Left forelimb (tissue), 1 donor: ENCODE measurements at places on chromosomes 4 and X.
A peak's percentile ranks its signal among the peaks of the same experiment; 100 is the strongest.

DNA sequence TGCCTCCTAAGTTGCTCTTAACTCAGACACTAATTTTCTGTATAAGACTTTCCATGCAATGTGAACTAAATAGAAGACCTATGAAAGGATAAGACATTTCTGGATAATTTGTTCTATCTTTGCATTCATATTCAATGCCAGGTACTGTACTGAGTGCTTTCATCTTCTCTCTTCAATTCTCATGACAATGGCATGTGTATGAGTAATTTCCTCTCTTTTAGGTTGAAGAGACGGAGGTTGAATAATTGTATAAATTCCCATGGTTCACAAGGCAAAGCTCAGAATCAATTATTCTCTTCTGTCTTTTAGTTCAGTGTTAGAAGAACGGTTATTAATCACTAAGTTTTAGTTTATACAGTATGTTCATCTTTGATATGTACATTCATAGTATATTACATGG, 29.3 kb upstream of the CFAP299 start:
- DNase-seq = no peak

DNA sequence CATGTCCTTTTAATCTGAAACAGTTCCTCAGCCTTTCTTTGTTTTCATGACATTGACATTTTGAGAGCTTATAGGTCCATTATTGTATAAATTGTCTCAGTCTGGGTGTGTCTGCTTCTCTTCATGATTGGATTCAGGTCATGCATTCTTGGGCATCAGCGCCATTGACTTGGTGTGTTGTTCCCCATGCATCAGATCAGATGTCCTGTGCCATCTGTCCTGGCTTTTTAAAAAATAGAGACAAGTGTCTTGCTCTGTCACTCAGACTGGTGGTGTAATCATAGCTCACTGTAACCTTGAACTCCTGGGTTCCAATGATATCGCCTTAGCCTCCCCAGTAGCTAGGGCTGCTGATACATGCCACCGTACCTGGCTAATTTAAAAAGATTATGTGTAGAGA, 55.7 kb downstream of the TBC1D14 start:
- DNase-seq = no peak

- no peak for DNase-seq
Observed at GRCh38 chr4:9679704-9680478, 101.5 kb upstream of the DRD5 start.

- no peak for DNase-seq
Observed at GRCh38 chr4:102869569-102870197, 891 bp downstream of the CISD2 start.

GRCh38 chr4:6557856-6558255, 17.1 kb upstream of the MAN2B2 start:
- DNase-seq = no peak

- no peak for DNase-seq
Observed at GRCh38 chr4:142095886-142096605, 459.7 kb downstream of the IL15 start.

DNA sequence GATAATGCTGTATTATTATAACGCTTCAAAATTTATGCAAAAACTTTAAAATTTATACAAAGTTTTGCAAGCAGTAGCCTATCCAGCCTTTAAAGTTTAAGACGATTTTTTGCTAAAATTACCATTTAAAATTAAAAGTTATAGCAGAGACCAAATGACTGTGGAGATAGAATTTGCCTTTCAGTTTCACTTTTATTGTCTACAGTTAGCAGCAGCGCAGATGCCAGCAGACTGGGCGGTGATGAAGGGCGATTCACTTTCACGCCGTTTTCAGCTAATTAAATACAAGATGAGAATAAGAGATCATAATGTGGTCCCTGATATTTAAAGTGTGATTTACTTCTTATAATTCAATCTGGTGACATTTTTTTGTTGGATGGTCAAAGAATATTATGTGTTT, 1381.5 kb upstream of the ADGRL3 start:
- DNase-seq = no peak

- no peak for DNase-seq
Observed at GRCh38 chr4:143345356-143345755, 8.7 kb downstream of the GAB1 start.

- no peak for DNase-seq
Observed at GRCh38 chr4:16472537-16472936, 246.3 kb upstream of the TAPT1 start.

DNA sequence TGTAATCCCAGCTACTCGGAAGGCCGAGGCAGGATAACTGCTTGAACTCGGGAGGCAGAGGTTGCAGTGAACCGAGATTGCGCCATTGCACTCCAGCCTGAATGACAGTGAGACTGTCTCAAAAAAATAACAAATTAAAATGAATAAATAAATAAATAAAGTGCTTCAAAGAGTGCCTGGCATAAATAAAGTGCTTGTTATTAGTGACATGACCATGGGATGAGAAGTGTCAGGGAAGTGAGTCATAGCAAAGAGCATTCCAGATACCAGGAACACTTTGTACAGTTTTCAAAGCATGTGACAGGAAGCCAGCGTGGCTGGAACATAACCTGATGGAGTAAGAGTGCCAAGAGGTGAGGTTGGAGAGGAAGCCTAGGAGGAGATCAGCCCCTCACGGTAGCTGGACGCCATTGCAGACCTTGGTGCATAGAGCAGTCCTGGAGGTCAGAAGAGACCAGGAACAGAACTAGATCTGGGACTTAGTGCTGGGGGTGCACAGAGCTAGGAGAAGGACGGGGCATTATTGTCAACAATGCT, 6.0 kb upstream of the WDR13 start:
- DNase-seq = no peak

- no peak for DNase-seq
Observed at GRCh38 chr4:158836002-158836369, 67.2 kb downstream of the FNIP2 start.

DNA sequence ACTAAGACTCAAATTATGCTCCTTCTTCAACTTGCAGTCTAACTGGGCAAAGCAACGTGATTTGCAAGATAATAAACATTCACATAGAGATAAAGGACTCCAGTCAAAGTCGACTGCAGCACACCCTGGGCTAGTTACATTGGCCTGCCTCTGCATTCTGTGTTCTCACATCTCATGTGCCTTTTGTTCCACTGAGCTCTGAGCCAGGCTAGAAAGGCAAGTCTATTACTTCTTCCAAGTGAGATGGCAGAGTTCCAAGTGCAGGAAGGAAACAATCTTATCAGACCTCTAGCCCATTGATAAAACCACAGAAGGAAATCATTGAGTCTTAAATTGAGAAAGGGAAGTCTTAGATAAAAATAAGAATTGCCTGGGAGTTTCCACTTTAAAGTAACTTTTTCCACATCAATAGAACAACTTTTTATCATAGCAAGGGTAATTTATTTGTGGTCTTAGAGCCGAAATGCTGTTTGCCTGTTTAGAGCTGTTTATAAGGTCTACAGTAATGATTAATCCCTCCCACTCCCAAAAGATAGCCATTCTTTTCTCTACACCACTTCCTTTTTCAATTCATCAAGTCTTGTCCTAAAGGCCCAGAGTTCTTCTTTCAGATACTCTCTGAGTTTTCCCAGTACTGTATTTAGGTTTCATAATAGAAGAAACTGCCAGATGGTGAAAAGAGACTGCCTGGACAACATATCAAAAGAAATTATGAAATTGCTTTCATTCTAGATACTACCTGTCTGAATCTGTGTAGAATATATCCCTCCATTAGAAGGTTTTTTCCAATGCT, 200.2 kb downstream of the GUCY2F start:
- DNase-seq = no peak

GRCh38 chr4:185912779-185913178, 100.8 kb upstream of the SORBS2 start:
- DNase-seq = no peak

GRCh38 chrX:40448793-40449192, 132.0 kb upstream of the ATP6AP2 start:
- no peak for DNase-seq

DNA sequence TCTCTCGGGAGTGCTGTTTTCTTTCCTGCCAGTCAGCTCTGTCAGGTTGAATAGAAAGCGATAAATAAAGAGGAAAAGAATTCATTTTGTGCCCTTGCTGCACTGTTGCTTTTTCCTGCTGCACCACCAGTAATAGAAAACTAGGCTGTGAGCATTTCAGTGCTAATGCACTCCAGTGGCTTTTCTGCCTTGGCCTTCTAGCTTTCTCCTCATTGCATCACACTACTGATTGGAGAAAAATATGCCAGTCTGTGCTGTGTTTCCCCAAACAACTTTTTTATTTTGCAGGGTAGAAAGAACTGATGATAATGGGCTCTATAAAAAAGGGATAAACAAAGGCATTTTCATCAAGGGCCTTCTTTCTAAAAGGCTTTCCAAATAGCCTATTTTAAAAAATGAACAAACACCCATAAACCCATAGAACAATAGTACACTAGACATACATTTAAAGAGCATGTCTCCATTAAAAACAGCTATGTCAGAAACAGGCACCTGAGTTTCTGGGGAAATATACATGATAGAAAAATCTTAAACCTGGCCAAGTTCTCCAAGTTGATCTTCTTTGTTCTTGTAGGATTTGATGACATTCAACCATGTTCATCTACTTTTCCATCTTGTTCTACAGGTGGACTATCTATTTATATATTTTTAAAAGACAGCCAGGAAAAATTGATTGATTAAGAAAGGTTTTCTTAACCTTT, 86.3 kb downstream of the GPRIN3 start:
- DNase-seq = no peak

DNA sequence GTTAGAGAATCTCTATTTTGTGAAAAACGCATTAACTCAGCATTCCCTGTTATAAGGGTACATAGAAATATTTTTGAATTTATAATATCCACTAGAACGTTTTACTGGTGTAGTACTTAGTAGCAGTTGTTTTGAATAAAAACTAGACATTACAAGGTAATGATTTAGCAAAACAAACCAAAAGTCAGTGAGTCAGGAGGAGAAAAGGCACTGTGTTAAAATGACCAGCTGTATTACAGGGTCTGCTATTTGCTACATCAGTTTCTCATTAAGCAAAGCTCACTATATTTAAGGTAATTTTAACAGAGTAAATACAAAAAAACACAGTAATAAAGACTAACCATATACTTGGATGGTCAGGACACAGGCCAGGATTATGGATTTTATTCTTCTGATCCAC, 152.8 kb downstream of the RASL11B start:
- no peak for DNase-seq

- no peak for DNase-seq
Observed at GRCh38 chr4:11299016-11299415, 129.7 kb downstream of the HS3ST1 start.

DNA sequence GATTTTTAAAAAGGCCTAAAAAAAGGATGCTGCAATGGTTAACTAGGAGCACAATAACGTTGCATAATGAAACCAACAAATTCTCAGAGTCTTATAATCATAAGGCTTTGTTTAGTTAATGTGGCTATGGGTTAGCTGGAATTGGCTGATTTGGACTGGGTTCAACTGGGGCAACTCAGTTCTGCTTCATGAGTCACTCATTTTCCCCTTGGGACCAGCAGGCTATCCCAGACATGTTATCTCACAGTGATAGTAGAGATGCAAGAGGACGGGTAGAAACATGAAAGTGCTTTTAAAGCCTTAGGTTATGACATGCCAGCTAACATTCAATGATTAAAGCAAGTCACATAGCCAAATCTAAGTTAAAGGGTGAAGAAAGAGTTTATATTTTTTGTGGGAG, 189.2 kb upstream of the GK2 start:
- DNase-seq = no peak

- peak; percentile 80 for DNase-seq
Observed at GRCh38 chrX:74535408-74536151, 78.8 kb downstream of the RLIM start.

GRCh38 chrX:3268829-3269228, 77.6 kb downstream of the MXRA5 start:
- DNase-seq = no peak

DNA sequence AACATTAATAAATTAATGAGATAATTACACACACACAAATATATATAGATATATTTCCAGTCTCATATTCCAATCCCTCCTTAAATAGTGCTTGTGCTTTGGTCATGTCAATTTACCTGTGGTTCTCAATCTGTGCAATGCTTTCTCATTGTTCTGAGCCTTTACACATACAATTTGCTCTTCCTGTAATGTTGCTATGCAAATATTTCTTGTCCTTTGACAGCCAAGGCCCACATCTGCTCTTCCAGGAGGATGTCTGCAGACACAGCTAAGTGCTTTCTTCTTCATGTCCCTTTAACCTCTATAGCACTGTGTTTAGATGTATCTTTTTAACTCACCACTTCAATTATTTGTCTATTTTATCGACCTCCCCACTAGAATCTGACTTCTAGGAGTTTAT, 67.3 kb upstream of the RAPGEF2 start:
- DNase-seq = no peak

GRCh38 chr4:22021106-22021505, 72.5 kb upstream of the KCNIP4 start:
- DNase-seq = no peak

DNA sequence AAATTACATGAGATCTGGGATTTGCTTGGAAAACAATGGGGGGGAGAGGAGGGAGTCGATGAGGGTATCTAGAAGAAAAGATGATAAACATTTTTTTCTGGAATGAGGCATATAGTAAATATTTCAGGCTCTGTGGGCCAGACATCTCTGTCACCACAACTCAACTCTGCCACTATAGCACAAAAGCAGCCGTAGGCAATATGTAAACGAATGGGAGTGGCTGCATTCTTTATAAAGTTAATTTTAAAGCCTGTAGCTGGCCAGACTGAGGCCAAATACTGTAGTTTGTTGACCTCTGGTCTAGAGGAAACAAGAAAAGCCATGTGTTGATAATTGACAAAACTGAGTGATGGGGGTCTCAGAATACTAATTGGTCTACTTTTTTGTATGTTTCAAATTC, 14.1 kb upstream of the TCEANC start:
- DNase-seq = no peak

DNA sequence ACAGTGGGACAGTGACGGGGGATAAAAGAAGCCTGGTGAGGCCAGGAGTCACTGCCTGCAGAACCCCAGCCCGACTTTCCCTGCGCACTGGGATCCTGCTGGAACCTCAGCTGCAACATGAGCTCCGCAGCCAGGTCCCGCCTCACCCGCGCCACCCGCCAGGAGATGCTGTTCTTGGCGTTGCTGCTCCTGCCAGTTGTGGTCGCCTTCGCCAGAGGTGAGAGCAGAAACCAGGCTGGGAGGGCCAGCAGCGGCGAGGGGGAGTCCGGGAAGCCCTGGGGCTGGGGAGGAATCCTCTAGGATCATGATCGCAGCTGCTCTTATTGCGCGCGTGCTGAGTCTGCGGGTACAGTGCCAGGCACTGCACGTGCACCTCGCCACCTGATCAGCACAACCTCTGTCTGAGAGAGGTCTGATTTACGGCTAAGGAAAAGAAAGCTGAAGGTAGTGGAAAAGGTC, at the start of gene PF4V1:
Gene PF4V1, plus strand, starts transcription at position 51 of the 459 bp plus-strand sequence. Its CDS starts 67 bp downstream, at position 118.
- no peak for DNase-seq

- no peak for DNase-seq
Observed at GRCh38 chr4:95779447-95779846, 60.4 kb upstream of the PDHA2 start.

GRCh38 chr4:172356016-172356415, 542.8 kb downstream of the GALNTL6 start:
- DNase-seq = no peak
